A549 treated with GW870086 at 1 μM for 4 hours (cell line): ENCODE measurements at places on chromosomes 11 and 22. TPM values are rescaled to one million over a fixed set of nuclear protein-coding genes. Genes with fewer than 3 reads are reported as not detected.

The FIBIN gene
- total RNA-seq = not detected in 5 replicates

The HORMAD2 gene
- not detected in 5 replicates for total RNA-seq

The NLRP10 gene
- not detected in 5 replicates for total RNA-seq

The HBG1 gene
- not detected in 5 replicates for total RNA-seq

The OR5AK2 gene
- total RNA-seq = not detected in 5 replicates

The PGA5 gene
- not detected in 5 replicates for total RNA-seq

The NDUFA6 gene
- total RNA-seq = 60.8 to 71.7 TPM (median 67.1 TPM) in 5 replicates

The SMC1B gene
- total RNA-seq = 0.03 TPM in 2 of 5 replicates, not detected in the others

The NAALADL1 gene
- total RNA-seq = not detected in 5 replicates

The CARD16 gene
- total RNA-seq = not detected in 5 replicates

The CSF2RB gene
- total RNA-seq = not detected in 5 replicates

The FJX1 gene
- total RNA-seq = 31.9 to 44.3 TPM (median 39.3 TPM) in 5 replicates

The ANGPTL5 gene
- total RNA-seq = 0.09 to 0.16 TPM in 2 of 5 replicates, not detected in the others

The MMP12 gene
- 0.07 to 0.09 TPM in 2 of 5 replicates, not detected in the others for total RNA-seq

The TSGA10IP gene
- total RNA-seq = not detected in 5 replicates

The TMEM151A gene
- total RNA-seq = 2.2 to 4.0 TPM (median 3.7 TPM) in 5 replicates

The INSC gene
- not detected in 5 replicates for total RNA-seq

The TPBGL gene
- total RNA-seq = 0.06 to 0.27 TPM (median 0.16 TPM) in 4 of 5 replicates, not detected in the other

The SOX10 gene
- total RNA-seq = not detected in 5 replicates

The SELENOH gene
- total RNA-seq = 119 to 155 TPM (median 142 TPM) in 5 replicates

The NXPE2 gene
- total RNA-seq = not detected in 5 replicates

The SHANK3 gene
- 3.0 to 5.3 TPM (median 4.1 TPM) in 5 replicates for total RNA-seq

The POU2AF3 gene
- 0.37 to 1.0 TPM (median 0.81 TPM) in 5 replicates for total RNA-seq

The MS4A6E gene
- total RNA-seq = not detected in 5 replicates

The HRAS gene
- total RNA-seq = 108 to 168 TPM (median 150 TPM) in 5 replicates

The KCTD14 gene
- total RNA-seq = 1.7 to 2.1 TPM (median 2.0 TPM) in 5 replicates

The FAM111B gene
- 6.5 to 7.7 TPM (median 7.3 TPM) in 5 replicates for total RNA-seq

The MB gene
- 6.3 to 8.6 TPM (median 7.7 TPM) in 5 replicates for total RNA-seq

The CCDC73 gene
- total RNA-seq = 0.03 TPM in 1 of 5 replicates, not detected in the others

The CRYBA4 gene
- total RNA-seq = not detected in 5 replicates

The GNB1L gene
- 15.4 to 19.6 TPM (median 18.4 TPM) in 5 replicates for total RNA-seq

The UPK3A gene
- total RNA-seq = not detected in 5 replicates

The NAP1L4 gene
- total RNA-seq = 112 to 126 TPM (median 117 TPM) in 5 replicates

The CSRP3 gene
- total RNA-seq = not detected in 5 replicates

The PPFIBP2 gene
- total RNA-seq = 11.3 to 15.5 TPM (median 13.5 TPM) in 5 replicates

The OR6T1 gene
- not detected in 5 replicates for total RNA-seq

The LTBP3 gene
- total RNA-seq = 90.4 to 131 TPM (median 110 TPM) in 5 replicates

The OR52D1 gene
- not detected in 5 replicates for total RNA-seq

The RBFOX2 gene
- total RNA-seq = 21.7 to 32.2 TPM (median 27.9 TPM) in 5 replicates
